ENCODE measurements at places on chromosomes 2 and 18.

DNA sequence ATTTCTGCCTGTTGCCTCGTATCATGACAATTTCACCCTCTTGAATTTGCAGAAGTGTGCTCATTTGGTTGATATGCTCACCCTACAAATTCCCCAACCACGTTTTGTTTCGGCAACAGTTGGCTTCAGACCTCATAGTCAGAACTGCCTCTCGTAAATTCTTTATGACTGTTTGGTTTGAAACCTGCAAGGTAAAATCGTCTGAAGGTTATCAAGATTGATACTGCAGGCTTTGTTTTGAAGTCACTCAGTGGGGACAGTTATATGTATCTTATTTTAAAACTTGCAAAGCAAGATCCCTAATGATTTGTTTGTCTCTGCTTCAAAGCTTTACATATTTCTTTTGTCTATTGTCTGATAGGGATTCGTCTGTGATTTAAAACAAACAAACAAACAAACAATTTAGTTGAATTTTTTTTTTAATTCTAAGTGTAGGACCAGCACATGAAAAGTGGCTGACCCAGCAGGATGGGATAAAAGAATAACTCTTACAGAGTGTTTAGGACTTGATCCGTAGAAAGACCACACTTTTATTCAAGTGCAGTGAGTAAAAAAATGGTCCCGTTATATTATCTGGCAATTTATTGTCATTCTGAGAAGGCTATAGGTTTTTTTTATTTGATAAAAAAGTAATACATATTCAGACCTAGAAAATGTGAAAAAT is 45.7 kb upstream of the MYCN start:
- DNase-seq, result no peak

- DNase-seq, result no peak
Measured at GRCh38 chr2:206798000-206798399, 32.6 kb downstream of the FASTKD2 start.

DNA sequence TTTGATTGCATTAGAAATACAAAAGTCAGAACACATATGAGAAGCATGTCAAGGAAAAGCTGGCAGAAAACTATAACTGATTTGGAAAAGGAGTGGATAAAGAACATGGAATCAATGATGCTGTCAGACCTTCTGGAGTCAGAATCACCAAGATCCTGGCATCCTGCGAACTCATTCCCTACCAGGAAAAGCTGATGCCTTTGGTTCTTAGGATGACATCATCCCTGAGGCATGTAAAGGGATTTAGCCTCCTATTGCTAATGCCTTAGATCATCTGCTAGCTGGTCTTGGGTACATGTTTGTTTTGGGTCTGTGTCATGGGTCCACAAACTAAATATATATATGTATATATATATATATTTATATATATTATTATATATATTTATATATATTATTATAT is 680.7 kb downstream of the EPHA4 start:
- no peak for DNase-seq

GRCh38 chr2:236073246-236073645 is 94.9 kb downstream of the GBX2 start:
- DNase-seq, result peak; percentile 72

GRCh38 chr2:51387235-51387634 is 355.3 kb upstream of the NRXN1 start:
- no peak for DNase-seq

DNA sequence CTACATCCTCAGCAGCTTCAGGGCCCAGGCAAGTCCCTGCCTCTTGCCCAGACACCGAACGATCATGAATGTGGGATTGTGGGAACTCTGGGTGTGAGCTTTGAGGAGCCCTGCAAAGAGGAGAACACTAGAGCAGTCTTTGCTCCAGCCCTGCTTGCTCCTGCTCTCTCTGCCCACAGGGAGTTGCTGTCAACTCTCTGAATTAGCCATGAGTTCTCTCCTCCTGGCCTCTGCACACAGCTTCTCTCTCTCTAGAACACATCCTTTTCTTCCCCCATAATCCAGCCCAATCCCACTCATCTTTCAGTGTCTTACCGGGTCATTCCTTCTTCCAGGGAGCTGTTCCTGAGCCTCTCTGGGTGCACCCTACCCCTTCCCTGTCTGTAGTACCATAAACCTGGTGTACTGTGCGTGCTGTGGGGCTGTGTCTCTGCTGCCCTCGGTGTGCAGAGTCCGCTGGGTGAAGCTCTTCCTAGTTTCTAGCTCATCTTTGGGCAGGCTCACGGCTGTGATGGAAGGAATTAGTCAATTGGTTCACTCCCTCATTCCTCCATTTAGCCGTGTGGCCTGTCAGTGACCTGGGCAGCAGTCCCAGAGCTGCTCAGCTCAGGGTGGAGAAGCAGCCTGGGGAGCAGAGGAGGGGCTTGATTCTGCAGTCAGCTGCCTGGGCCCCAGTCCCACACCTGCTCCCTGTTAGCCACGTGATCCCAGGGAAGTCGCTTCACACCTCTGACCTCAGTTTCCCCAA is 132.9 kb upstream of the HDAC4 start:
- no peak for DNase-seq

- DNase-seq, result no peak
Measured at GRCh38 chr2:118050974-118051373, 37.1 kb upstream of the CCDC93 start.

GRCh38 chr18:5214583-5215351 is 17.7 kb upstream of the AKAIN1 start:
- DNase-seq, result no peak

- peak; percentile 23 for DNase-seq
Measured at GRCh38 chr2:205370726-205371125, 311.6 kb upstream of the NRP2 start.

- DNase-seq, result peak; percentile 79
Measured at GRCh38 chr2:239669181-239669898, 268.5 kb upstream of the HDAC4 start.

DNA sequence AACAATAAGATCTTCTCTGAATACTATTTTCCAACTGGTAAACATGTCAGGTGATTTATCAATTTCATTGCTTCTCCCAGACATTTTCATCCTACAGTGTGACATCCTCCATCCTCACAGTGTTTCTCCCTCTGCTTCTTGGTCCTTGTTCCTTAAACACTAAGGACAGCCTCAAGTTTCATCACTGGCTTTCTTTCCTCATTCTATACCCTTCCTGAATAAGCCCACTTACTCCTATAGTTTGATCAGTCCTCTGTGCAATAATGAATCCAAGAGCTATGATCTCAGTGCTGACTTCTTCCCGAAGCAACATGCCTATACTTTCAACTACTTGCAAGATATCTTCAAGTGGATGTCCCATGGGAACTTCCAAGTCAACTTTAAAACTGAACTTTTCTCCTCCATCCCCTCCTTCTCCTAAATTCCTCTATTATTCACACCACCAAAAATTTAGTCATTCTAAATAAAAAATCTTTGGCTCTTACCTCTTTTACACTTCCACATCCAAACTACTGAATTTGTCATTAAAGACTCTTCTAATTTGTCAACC is 87.6 kb downstream of the FAM228A start:
- DNase-seq, result no peak

DNA sequence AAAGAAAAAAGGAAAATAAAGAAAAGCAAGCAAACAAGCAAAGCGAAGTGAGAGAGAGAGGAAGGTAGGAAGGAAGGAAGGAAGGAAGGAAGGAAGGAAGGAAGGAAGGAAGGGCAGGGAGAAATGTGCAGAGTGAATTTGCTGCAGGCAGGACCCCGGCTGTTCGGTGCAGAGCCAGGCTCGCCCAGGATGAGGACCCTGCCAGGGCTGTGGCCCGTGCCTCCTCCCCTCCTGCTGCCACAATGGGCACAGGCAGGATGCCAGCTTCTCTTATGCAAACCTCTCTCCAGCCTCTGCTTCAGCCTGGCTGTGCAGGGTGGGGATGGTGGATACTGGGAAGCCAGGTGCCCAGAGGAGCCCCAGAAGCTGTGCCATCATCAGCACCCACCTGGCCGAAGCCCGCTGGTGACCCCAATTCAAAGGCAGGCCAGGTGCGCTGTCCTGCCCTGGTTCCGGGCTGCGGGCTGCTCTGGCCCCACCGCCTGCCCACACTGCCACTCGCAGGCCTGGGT is 3.2 kb downstream of the GPR17 start:
- DNase-seq, result no peak

- DNase-seq, result peak; percentile 57
Measured at GRCh38 chr2:237935740-237936452, 30.9 kb upstream of the UBE2F start.

DNA sequence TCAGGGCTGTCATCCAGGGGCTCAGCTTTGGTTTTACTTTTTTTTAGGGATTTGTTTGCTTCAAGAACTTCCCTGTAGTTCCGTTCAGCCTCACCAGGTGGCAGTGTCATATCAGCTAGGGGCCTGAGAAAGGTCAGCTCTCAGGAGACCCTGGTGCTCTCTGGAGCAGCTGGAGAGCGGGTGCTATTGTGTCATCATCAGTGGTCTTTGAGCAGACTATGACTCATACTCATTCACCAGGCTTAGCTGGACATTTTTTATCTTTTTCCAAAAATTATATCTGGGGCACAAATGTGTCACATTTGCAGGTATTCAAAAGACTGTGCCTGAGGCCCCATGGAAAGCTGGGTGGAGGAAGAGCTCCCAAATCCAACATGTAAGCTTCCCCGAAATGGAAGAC is 24.4 kb downstream of the ZNF892 start:
- peak; percentile 77 for DNase-seq
